Endodermal cell (in vitro differentiated cells): ENCODE measurements at places on chromosomes 6 and 20. TPM values are rescaled to one million over a fixed set of nuclear protein-coding genes. Genes with fewer than 3 reads are reported as not detected.

QRSL1 gene
- total RNA-seq = 10.4 to 14.7 TPM (median 12.7 TPM) in 3 replicates

SIRPA gene
- total RNA-seq = 4.5 to 6.3 TPM (median 5.9 TPM) in 3 replicates

CST2 gene
- 0.62 and 1.6 TPM in 2 replicates for total RNA-seq

JAG1 gene
- 19.7 and 20.8 TPM in 2 replicates for total RNA-seq

HLA-DMA gene
- 4.9 and 6.1 TPM in 2 replicates for total RNA-seq

- DNase-seq = no peak
These were observed 188.8 kb downstream of the TASP1 start for GRCh38 chr20:13449868-13450434.

DNA sequence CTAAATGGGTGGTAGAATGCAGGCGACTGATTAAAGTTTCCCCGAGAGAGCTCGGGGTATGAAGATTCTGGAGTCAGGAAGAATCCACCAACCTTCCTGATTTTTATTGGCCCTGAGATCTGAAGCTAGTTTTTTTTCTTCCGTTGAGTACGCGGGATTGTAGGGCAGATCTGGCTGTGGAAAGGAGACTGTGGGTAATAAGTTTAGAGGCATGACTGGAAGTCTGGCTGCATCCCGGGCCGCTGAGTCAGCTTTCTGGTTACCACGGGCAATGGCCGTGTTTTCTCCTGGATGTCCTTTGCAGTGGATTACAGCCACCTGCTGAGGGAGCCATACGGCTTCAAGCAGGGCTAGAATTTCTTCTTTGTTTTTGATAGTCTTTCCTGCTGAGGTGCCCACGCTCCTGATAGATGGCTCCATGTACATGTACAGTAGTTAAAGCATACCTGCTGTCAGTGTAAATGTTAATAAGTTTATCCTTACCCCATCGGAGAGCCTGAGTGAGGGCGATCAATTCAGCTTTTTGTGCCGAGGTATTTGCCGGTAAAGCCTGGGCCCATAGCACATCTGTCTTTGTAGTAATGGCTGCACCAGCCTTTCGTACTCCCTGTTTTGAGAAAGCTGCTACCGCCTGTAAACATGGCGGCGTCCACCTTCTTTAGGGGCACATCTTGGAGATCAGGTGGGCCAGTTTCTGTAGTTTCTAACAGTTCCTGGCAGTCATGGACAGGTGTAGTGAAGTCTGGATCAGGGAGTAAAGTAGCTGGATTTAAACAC lies 154.0 kb downstream of the TRIM27 start:
- peak; percentile 85 for DNase-seq

DNA sequence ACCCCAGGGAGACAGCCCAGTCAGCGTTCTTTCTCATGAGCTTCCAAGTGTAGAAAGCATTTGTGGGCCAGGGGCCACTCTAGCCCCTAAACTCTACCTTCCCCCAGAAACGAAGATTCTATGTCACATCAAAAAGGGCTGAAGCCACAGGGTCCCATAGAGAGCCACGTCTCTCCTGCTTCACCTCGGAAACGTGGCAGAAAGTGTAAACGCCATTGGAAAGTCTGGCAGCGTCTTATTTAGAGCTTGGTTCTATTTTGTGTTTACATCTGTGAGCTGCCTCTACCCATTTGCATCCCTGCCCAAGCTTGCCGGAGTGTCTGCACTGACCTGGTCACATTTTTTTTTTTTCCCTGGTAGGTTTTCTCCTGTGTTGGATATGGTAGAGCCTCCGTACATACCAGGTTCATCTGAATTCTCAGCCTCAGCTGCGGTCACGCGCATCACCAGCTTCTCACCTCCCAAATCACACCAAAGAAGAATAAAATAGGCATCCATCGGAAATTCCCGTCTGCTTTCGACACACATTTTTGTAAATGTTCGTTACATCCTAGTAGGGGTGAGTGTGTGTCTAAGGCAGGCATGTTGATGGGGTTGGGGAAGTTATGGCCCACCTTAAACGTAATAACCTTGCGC lies 62.6 kb downstream of the NPEPL1 start:
- DNase-seq = peak; percentile 36

GRCh38 chr6:15305496-15305895 lies 59.6 kb downstream of the JARID2 start:
- DNase-seq = no peak

DNA sequence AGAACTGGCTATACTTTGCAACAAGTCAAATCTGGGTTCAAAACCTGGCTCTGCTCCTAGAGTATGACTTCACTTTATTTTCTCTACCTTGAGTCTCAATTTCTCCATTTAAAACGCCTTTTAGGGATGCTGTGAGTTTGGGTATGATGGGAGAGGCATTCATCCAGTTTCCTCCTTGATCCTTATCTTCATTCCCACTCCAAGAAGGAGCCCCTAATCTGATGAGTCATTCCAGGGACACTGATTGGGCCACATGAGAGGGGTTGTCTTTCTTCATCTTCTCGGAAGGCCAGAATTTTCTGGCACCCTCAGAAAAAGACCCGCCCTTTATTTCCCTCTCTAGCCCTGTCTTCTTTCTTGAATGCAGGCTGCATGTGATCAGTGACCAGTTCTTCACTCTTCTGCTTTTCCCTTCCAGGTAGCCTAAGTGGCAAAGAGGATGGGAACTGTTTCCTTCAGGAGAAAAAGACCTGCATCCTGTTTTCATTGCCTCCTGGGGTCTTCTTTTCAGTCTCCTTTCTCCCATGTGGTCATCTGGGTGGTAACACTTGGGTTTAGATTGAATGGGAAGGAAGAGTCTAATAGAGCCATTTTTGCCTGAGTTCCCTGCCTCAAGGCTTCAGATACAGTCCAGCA lies 32.1 kb upstream of the PNRC1 start:
- DNase-seq = no peak

DNA sequence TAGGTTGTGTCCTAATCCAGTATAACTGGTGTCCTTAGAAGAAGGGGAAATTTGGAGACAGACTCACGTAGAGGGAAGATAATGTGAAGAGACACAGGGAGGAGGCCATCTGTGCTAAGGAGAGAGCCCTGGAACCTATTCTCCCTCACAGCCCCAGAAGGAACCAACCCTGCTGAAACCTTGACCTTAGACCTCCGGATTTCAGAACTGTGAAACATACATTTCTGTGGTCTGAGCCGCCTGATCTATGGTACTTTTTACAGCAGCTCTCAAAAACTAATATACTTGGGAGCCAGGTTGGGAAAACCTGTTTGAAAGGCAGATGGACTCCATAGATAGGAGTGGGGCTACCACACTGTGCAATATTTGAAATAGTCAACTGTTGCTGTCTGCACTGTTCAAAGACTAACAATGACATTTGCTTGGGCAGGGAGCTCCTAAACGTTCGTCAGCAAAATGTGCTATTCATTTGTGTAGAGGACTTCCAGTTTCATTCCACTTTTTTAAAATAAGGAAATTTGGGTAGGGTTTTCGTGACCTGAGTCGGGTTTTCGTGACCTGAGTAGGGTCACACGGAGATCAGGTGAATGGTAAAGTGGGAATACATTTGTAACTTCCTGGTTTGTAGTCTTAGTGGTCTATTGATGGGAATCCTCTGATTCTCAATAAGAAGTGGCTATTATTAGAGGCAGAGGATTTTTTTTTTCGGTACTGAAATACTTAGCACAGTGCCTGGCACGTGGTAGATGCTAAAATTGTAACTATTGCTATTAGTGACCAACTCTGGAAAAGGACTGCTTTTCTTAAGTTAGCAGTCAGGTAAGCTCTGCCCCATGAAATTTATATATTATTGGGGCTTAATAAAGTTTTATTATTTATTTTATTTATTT lies 11.4 kb downstream of the TAGAP start:
- no peak for DNase-seq

- DNase-seq = no peak
These were observed 43.1 kb downstream of the PANK2 start for GRCh38 chr20:3932277-3932676.

DNA sequence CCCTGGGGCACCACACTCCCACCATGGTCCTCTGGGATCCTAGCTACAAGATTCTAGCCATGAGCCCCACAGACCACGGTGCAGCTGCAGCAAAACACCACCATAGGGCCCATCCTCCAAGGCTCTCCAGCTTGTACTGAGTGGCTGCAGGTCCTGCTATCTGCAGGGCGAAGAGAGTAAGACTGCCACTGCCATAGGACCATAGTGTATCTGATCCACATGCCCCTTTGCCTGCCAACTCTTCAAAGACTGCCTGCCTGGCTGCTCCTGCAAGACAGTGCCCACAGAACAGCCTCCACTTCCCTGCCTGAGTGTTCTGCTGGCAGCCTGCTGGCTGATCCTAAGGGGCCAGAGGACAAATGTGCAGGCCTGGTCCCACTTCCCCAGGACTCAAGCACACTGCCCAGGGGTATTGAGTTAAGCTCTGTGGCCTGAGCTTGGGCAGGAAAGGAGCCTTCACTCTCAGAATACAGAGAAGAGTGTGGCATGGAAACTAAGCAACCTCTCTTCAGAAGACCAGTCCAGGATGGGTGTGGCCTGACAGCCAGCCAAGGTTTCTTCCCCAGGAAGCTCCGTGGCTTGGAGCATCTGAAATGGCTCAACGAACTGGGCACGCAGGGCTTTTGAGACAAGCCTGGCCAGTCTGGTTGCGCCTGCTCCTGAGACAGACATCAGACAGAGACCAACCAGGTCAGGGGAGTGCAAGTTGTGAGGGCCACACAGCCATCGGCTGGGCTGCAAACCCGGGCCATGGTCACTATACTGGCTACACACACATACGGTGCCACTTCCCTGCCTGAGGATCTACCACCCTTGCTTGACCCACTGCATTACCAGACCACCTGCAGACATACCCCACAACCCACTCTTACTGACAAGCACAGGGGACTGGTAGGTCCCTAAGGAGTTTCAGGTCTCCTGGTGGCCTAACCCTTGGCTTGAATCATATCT lies 54.5 kb downstream of the RNGTT start:
- DNase-seq = no peak

DNA sequence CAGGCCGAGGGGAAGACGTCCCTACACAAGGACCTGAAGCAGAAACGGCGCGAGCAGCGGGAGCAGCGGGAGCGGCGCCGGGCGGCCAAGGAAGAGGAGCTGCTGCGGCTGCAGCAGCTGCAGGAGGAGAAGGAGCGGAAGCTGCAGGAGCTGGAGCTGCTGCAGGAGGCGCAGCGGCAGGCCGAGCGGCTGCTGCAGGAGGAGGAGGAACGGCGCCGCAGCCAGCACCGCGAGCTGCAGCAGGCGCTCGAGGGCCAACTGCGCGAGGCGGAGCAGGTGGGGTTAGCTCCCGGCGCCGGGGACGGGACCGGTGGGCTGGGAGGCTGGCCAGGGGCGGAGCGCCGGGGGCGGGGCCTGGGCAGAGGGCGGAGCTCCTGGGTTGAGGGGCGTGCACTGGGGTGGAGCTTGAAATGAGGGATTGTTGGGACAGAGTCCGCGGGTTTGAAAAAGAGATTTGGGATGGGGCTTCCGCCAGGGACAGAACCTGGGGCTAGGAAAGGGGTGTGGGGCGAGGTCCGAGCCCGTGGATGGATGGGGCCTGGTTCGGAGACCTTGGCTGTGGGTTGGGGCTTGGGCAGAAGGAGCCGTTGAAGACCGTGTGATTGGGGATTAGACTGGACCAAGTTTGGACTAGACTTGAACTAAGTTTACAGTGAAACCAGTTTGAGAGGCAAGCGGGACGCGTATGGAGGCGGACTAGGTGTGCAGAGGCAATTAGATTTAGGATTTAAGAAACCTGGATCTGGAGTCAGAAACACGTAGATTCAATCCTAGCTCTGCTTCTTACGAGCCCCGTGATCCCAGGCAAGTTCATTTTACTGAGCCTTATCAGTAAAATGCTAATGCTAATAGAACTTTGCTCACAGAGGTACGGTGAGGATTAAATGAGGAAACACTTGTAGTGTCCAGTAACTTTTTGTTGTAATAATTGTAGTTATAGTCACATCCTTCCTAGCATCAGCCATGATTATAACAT lies 20.9 kb downstream of the DEF6 start:
- peak; percentile 99 for DNase-seq

GRCh38 chr20:3071610-3072529 lies at the start of gene OXT:
Gene OXT (plus strand): TSS chr20:3071620. CDS start chr20:3071656, 36 bp downstream.
- peak; percentile 82 for DNase-seq

DNA sequence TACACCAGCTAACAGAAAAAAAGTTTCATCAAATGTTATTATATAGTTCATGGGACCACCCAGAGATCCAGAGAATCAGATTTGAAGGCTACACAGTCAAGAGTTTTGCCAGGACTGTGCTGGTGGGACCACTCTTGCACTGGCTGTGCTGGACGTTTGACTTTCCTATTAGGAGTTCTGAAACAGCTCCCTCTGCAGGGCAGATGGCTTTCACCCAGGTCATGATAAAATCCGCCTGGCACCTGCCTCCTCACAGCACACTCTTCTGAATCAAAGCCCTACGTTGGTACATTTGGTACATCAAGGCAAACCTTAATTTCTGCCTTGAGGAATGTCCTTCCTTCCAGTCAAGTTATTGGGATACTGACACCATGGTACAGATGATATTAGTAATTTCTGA lies 302.1 kb downstream of the ZNF217 start:
- peak; percentile 82 for DNase-seq

DNA sequence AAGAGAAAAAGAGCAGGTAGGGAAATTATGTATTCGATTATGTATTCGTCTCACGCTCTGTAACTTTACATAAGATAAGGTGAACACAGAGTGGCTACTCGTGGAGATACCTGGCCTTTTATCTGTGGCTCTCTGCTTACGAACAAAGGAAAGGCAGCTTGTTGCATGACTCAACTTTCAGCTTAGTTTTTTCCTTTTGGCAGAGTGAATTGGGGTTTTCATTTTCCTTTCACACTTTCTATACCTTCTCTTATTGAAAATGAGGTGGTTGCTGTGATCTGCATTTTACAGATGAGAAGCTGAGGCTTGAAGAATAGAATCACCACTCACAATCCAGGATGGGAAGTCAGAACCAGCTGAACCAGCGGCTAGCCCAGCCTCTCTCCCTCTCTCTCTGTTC lies 13.3 kb upstream of the KCNK15 start:
- DNase-seq = no peak

GRCh38 chr6:119686644-119687043 lies 337.1 kb upstream of the MAN1A1 start:
- DNase-seq = no peak

- no peak for DNase-seq
These were observed 82.2 kb upstream of the DUSP22 start for GRCh38 chr6:210104-210456.

DNA sequence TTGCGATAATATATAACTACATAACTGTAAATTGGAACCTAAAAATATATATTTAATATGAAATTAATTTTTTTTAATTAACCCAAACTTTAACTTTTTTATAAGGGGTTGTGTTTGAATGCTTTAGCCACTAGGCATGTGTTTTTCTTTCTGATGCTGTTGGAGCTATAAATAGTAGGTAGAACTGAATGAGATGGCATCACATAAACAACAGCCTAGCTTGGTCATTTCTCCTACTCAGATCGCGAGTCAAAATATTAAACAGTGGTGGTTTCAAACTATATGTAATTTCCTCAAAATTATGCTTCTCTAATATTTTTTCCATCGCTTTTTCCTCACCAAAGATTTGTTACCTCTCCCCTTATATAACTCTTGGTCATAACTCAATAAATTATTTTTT lies 243.2 kb downstream of the ARID1B start:
- no peak for DNase-seq
